ENCODE measurements at places on chromosomes 12 and 14. TPM values are rescaled to one million over a fixed set of nuclear protein-coding genes. Genes with fewer than 3 reads are reported as not detected.

The LAG3 gene
- 2.0 TPM for total RNA-seq

The PLEK2 gene
- total RNA-seq, result 2.3 TPM

The CDC42BPB gene
- 42.1 TPM for total RNA-seq

The SMCO2 gene
- 0.35 TPM for total RNA-seq

The KRT6B gene
- total RNA-seq, result not detected

The EML5 gene
- total RNA-seq, result 2.0 TPM

The IAPP gene
- not detected for total RNA-seq

The PTPRO gene
- 0.07 TPM for total RNA-seq

The SCNN1A gene
- 0.11 TPM for total RNA-seq

The FGF23 gene
- total RNA-seq, result not detected

The TSPAN19 gene
- 0.10 TPM for total RNA-seq

The MYH6 gene
- total RNA-seq, result not detected

The GCH1 gene
- total RNA-seq, result 7.5 TPM

The ACOT2 gene
- total RNA-seq, result 13.7 TPM

The LRCOL1 gene
- total RNA-seq, result not detected

The RIPK3 gene
- total RNA-seq, result not detected

The ISCU gene
- total RNA-seq, result 190 TPM

The RHEBL1 gene
- total RNA-seq, result 5.2 TPM

Data from HT1080 (cell line).